Endothelial cell (in vitro differentiated cells): ENCODE measurements at places on chromosomes 7 and 10.

GRCh38 chr10:16597656-16598055 is 76.0 kb upstream of the C1QL3 start:
- DNase-seq = no peak

DNA sequence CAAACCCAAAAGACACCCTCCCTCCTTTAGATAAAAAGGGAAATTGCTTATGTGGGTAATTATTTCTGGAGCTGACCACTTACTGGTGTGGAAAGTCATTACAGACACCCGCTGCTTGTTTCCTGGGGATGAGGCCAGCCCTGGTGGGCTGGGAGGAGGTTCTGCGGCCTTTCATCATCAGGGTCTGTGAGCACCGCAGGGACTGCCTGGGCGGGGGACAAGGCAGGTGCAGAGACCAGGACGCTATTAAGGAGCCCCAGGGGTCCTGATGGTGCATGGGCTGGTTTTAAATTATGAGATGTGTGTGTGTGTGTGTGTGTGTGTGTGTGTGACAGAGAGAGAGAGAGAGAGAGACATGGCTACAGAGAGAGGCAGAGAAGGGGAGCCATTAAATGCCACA is 171.2 kb downstream of the DNAJB6 start:
- no peak for DNase-seq

DNA sequence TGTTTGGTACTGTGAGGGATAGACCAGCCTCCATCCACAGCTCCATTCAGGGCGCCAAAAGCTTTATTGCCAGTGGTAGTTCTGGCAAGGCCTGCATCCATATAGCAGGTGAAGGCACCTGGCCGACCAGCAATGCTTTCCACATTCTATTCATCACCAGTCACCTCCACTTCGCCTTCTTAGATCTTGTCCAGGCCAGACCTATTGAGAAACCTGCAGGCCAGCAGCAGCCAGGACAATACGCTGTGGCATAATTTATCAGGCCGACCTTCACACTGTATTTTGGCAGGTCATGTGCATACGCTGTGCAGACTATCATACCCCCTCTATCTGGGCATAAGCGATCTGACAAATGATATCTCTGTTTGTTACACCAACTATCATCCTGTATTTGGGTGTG is 15.2 kb upstream of the KNDC1 start:
- no peak for DNase-seq

- no peak for DNase-seq
Measured at GRCh38 chr10:95480901-95481491, 80.2 kb downstream of the SORBS1 start.

- no peak for DNase-seq
Measured at GRCh38 chr7:81190997-81191768, 272.3 kb upstream of the SEMA3C start.

- no peak for DNase-seq
Measured at GRCh38 chr7:74149603-74150002, 24.6 kb upstream of the EIF4H start.

- DNase-seq = no peak
Measured at GRCh38 chr10:89307269-89307577, 5.4 kb downstream of the IFIT2 start.

GRCh38 chr10:106114656-106115186 is 1049.8 kb downstream of the SORCS1 start:
- no peak for DNase-seq

DNA sequence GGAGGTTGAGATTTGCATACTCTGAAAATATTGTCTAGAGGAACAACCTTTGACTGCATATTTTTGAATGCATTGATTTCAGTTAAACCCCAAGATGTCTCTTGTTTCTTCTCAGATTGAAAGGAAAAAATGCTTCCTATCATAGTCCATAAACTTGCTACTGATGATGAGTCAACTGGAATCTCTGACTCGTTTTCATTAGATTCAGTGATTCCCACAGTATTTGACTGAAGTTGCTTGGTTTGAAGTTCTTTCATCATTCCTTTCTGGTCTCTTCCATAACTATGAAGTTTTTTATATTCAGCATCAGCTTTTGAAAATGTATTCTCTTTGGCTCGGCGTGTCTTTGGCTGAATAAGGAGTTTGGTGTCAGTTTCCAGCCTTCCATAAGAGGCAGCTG is 10.7 kb downstream of the PEX1 start:
- DNase-seq = no peak

GRCh38 chr7:149666360-149666945 is 106.9 kb downstream of the ZNF467 start:
- DNase-seq = no peak
